CD4-positive, alpha-beta T cell treated with Interleukin-10 for 1 hour (primary cell): ENCODE measurements at places on chromosomes 7 and 10.
A peak's percentile ranks its signal among the peaks of the same experiment; 100 is the strongest.

DNA sequence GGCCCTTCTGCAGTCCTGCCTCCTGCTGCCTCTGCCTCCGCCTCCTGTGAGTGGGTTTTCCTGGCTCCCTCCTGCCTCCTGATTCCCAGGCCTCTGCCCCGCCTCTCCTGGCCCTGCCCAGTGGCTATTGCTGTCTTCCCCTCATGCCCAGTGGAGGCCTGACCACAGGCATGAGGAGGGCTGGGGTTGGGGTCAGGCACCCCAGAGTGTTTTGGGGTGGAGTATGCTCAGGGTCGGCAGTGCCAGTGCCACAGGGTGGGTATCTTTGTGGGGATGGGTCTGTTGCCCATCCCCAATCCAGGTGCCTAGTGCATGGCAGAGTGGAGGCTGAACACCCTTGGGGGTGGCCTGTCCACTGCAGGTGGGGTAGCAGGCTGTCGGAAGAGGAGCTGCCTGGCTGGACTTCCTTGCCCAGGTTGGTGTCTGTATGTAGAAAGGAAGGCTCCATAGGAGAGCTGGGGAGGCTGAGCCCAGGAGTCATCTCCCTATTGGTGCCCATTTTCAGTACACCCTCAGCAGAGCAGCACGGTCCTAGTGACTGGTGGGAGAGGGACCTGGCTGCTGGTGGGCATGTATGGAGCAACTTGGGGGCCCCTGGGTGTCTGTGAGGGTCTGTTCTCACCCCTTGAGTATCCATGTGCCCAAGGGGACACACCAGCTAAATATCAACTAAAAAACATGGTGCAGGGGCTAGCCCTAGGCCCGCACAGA lies 62.2 kb downstream of the ARHGAP22 start:
- no peak for DNase-seq

- DNase-seq, result peak; percentile 70
Observed at GRCh38 chr10:96229568-96230030, 41.8 kb downstream of the BLNK start.

DNA sequence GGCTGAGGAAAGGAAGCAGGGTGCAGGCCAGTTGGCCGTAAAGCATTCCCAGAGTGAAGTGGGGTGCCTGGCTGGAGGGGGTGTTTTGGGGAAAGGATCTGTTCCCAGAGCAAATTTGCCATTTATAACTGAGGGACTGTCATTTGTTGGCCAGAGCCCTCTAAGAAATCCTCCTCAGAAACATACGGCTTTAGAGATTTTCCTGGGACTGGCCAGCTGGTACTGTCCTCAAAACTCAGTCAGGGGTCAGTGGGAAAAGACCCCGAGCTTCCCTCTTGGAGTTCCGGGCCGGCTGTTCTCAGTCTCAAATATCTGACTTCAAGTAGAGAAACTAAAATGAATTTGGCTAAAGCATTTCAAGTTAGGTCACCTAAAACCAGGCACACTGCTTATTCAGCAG lies 55.9 kb downstream of the ETV1 start:
- no peak for DNase-seq

GRCh38 chr10:11183015-11183414 lies 165.3 kb downstream of the CELF2 start:
- peak; percentile 57 for DNase-seq

DNA sequence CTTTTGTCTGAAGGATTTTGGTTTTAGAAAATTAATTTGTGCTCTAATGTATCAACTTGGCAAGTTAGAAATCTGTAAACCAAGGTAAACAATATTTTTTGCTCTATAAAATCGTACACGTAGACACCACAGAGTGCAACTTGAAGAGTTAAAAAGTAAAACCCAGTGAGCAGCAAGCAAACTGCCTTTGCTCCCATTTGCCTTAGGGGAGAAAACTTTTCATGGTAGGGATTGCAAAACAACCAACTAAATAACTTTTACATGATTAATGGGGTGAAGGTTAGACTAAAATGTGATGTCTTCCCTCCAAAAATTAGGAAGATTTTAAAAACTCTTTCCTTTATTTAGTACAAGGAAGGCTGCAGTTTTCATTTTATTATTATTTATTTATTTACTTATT lies 224.2 kb upstream of the LYZL1 start:
- no peak for DNase-seq

DNA sequence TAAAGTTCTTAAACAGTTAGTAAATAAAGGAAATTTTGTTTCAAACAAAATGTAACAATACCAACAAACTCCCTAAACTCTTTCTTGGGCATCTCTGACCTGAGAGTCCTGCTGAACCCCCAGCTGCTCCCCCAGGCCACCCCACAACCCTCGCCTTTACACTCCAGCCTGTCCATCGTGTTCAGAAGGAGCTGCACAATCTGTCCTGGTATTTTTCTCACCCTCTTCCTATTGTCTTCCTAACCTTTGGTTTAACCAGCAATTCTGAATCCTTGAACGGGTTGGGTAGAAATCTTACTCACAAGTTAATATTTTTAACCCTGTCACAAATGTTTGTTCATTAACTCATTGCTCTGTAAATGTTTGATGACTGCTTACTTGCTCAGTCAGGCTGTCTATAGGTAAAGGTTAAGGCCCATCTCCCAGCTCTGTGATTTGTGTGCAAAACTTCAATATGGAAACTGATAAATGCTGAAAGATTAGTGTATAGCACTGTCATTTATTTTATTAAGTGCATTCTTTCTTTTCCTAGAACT lies 16.8 kb downstream of the SFRP4 start:
- DNase-seq, result no peak

- DNase-seq, result no peak
Observed at GRCh38 chr10:119535305-119535704, 7.2 kb downstream of the RGS10 start.

- DNase-seq, result no peak
Observed at GRCh38 chr10:29005988-29006387, 282.9 kb upstream of the LYZL1 start.

GRCh38 chr7:41773756-41774155 lies 70.9 kb upstream of the INHBA start:
- no peak for DNase-seq

- no peak for DNase-seq
Observed at GRCh38 chr10:33965795-33966581, 631.5 kb upstream of the NRP1 start.

GRCh38 chr7:8295638-8296361 lies 33.8 kb upstream of the ICA1 start:
- DNase-seq, result peak; percentile 72

GRCh38 chr7:87797798-87798403 lies 78.3 kb downstream of the SLC25A40 start:
- DNase-seq, result peak; percentile 56

DNA sequence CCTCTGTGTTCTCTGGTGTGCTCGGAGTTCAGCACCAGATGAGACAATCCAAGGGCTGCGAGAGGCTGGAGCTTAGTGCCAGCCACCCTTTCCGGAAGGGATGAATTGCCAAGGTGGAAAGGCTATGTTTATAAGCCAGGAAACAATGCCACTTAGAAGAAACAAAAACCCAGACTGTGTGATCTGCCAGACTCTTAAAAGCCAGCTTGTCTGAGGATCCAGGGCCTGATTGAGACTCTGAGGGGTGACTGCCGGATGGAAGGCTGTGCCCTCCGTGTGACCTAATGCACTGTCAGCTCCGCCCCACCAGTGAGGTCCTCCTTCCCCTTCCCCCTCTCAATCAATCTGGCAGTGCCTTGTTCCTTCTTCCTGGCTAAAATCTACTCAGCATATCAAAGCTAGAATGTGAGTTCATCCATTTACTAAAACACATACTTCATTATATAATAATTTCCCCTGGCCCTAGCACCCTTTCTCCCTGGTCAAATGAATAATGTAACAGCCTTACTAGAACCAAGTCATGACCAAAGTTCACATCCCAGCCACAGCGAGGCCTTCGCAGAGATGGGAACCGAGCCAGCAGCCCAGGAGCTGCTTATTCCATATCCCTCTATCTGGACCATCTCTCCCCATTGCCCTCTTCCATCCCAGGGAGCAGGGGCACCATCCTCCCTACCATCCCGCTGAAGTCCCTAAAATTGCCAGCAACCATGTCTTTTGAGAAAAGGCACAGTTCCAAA lies 25.5 kb downstream of the FAM107B start:
- DNase-seq, result no peak

DNA sequence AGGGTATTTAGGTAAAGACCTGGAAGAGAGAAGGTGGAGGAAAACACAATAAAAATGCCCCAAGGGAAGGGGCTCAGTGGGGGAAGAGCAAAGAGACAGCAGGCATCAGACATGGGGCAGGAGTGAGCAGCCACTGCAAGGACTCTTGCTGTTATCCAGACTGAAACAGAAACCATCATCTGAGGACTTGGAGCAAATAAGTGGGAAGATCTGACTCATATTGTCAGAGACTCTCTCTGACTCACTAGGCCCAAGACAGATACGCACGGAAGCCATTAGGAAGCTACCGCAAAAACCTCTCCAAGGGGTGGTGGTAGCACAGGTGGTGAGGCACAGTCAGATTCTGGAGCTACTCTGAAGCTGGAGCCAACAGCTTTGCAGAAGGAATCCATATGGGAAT lies 110.7 kb downstream of the RNF32 start:
- no peak for DNase-seq

DNA sequence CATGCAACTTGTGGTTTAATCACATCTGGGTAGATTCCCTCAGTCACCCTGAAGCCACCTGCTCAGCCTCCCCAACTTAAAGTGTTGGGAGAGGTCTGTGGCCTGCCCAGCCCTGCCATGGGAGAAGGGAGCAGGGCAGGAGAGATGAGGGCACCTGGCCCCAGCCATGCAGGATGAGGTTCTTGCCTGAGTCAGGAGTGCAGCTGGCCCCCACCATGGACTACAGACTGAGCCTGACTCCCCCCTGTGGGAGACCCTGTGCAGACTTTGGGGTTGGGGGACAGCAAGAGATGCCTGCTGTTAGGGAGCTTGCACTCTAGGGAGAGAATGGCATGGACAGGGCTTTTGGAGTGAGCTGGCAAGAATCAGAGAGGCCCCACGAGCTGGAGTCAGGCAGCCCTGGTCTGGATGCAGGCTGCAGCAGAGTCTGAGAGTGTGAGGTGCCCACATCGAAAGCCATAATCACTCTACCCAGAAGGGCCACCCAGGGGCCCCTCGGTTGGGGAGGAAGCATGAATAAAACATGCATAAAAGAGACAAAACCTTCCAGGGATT lies 34.7 kb upstream of the DPYSL4 start:
- DNase-seq, result no peak

DNA sequence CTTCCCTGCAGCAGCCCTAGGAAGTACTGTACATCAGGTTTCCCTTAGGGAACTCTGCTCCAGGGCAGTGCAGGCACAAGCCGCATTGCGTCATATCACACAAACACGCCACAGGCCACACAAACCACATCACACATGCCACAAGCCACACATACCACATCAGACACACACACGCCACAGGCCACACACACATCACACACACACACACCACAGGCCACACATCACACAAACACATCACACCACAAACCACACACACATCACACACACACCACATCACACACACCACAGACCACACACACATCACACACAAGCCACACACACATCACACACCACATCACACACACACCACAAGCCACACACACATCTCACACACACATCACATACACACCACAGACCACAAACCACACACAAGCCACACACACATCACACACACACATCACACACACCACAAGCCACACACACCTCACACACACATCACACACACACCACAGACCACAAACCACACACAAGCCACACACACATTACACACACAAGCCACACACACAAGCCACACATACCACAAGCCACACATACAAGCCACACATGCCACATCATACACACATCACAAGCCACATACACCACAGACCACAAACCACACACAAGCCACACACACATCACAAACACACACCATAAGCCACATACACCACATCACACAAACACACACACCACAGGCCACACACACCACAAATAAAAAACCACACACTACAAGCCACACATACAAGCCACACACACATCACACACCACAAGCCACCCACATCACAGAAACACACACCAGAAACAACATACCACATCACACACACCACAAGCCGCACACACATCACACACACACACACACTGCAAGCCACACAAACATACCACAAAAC lies 53.4 kb downstream of the TMEM209 start:
- DNase-seq, result peak; percentile 65
